ENCODE measurements at places on chromosomes 11 and 22.

- no peak for DNase-seq
These were observed 328.5 kb upstream of the PLET1 start for GRCh38 chr11:112589155-112589554.

DNA sequence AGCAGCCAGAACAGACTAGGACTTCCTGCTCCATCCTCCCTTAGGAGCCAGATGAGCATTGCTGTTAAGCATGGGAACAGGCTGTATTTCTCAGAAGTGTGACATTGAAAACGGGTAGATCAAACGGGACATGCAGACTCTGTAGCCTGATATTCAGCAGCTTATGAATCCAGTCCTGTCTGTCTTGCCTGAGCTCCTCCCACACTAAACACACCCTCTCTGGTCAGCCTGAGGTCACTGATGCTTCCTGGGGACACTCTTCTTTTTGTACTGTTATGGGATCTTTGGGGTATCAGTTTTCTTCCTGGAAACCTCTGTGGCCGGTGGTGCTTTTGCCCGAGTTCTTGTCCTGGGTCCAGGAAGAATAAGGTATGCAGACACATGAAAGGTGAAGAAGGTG lies 35.8 kb downstream of the C11orf91 start:
- DNase-seq = no peak

- DNase-seq = peak; percentile 15
These were observed 8.8 kb downstream of the KIAA1671 start for GRCh38 chr22:24961217-24961844.

DNA sequence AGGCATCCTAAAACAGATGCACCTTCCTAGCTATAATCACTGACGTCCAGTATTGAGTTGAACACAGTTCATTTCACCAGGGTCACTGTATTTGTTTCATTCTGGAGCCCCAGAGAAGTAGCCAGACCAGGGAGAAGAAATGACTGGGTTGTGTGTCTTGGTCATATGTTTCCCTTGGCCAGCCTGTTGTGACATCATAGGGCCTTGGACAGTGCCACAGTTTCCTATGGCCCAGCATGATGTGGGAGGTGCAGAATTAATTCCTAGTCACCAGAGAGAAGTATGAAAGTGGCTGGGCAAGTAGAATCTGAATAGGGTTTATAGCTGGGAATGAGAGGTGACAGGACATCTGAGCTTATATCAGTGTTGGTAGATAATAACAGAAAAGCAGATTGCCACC lies 84.0 kb upstream of the ZBED5 start:
- DNase-seq = no peak

GRCh38 chr22:34198976-34199375 lies 278.7 kb upstream of the LARGE1 start:
- no peak for DNase-seq

- DNase-seq = no peak
These were observed 28.2 kb downstream of the ST3GAL4 start for GRCh38 chr11:126383339-126384335.

GRCh38 chr22:47279746-47280145 lies 517.3 kb downstream of the TBC1D22A start:
- DNase-seq = no peak
